T-helper 17 cell (primary cell): ENCODE measurements at places on chromosomes 2 and 18.

GRCh38 chr18:568731-569130 is 11.4 kb upstream of the CETN1 start:
- no peak for DNase-seq

- DNase-seq, result no peak
Observed at GRCh38 chr2:69939722-69940121, 21.7 kb downstream of the ASPRV1 start.

DNA sequence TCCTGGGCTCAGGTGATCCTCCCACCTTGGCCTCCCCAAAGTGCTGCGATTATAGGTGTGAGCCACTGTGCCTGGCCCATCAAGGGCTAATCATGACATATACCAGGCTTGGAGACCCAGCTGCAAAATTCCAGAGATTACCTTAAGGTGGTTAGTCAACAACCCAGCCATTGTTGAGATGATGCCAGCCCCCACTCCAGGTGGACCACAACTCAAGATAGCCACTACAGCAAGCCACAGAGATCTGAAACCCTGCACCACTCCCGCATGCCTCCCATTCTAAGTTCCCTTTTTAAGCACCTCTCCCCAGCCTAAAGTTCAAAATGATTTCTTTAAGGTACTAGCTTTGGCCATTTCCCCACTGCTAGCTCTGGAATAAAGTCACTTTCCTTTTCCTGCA is 4.6 kb upstream of the CLK1 start:
- no peak for DNase-seq

- no peak for DNase-seq
Observed at GRCh38 chr2:231800493-231801091, 14.3 kb downstream of the COPS7B start.

- DNase-seq, result no peak
Observed at GRCh38 chr2:37973615-37974353, 48.7 kb downstream of the RMDN2 start.

DNA sequence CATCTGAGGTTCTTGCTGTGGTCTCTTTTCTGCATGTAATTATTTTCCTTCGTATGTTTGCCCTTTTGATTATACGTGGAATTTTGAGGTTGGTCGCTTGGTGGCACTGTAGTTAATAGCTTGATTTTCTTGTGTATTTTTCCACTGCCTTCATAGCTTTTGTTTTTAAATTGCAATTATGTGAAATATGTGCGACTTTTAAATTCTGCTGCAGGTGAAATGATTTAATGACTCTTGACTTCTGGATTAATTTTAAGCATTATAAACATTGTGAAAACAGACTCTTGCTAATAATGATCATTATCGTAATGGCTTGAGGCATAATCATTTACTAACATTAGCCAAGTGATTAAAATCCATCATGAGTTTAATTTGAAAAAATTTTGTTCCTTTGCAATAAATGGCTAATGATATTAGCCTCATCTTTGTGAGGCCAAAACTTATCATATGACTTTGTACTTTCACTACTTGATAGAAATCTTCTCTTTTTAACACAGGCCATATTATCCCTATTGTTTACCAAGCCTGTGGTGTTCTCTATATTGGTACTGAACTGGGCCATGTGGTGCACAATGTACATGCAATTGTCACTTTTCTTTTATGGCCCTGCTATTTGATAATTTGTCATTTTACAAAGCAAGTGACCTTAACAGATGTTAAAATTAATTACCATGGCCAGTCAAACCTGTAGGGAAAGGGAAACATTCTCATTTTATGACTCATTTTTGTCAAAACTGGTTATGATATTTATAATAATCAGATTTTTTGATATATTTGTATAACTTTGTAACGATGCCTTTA is 62.8 kb upstream of the NEUROD1 start:
- DNase-seq, result no peak
